HFFc6 (cell line): ENCODE measurements at places on chromosomes 12 and 14. TPM values are rescaled to one million over a fixed set of nuclear protein-coding genes. Genes with fewer than 3 reads are reported as not detected.

- H3K4me1 ChIP-seq: peaks cover 28% of the 10 kb centered on the region
- 0 out of 2 replicates have a peak, but pooled peaks cover 5% of the 10 kb centered on the region for H3K36me3 ChIP-seq
These were observed 921 bp downstream of the RAD51B start for GRCh38 chr14:67820428-67820971.

CNOT2 gene
- 41.6 to 45.0 TPM (median 42.4 TPM) in 3 replicates for total RNA-seq

LTB4R gene
- 1.7 to 2.2 TPM (median 1.9 TPM) in 3 replicates for total RNA-seq

GRCh38 chr14:76829650-76830421 is 3.6 kb downstream of the LRRC74A start:
- 0 out of 2 replicates have a peak, but pooled peaks cover 4% of the 10 kb centered on the region for H3K36me3 ChIP-seq
- no peak overlapping the region for H3K27ac ChIP-seq
- no peak for DNase-seq
- H3K4me1 ChIP-seq: peaks cover 16% of the 10 kb centered on the region
- no peak overlapping the region for H3K4me3 ChIP-seq

SLC25A21 gene
- total RNA-seq: 0.10 to 0.43 TPM (median 0.24 TPM) in 3 replicates

DNA sequence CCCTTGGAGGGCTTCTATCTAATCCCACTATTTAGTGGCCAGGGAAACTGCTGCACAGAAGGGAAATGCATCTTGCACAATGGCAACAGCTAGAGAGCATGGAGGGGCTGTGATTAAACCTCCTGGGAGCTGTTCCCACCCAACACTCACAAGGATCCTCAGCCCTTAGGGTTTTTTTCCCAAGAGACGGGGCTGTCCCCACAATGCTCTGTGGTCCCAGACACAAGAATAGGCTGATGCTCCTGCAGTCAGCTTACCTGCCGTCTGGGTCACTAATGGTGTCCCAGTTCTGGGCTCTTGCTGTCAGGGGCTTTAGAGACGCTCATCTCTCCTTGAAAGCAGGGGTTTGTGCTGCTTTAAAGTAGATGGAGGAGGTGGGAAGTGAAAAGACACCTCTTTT is 4.6 kb downstream of the SERPINA1 start:
- H3K36me3 ChIP-seq: no peaks in the 10 kb centered on the region; the same call in none of the 2 replicates
- peaks cover 5% of the 10 kb centered on the region for H3K27me3 ChIP-seq
- no peaks in the 10 kb centered on the region for H3K4me1 ChIP-seq
- H3K27ac ChIP-seq: no peak overlapping the region
- DNase-seq: no peak

GRCh38 chr14:30440961-30441360 is 118.0 kb upstream of the G2E3 start:
- DNase-seq: peak; percentile 46
- H3K36me3 ChIP-seq: no peaks in the 10 kb centered on the region
- H3K4me1 ChIP-seq: peaks cover 9% of the 10 kb centered on the region
